ENCODE measurements at places on chromosomes 13 and 19. TPM values are rescaled to one million over a fixed set of nuclear protein-coding genes. Genes with fewer than 3 reads are reported as not detected.

Gene SOHLH2
- total RNA-seq, result 0.47 TPM

Gene KCNK6
- 3.4 TPM for total RNA-seq

Gene CACNA1A
- total RNA-seq, result 0.24 TPM

- no peaks in the 10 kb centered on the region for H3K27me3 ChIP-seq
- H3K36me3 ChIP-seq, result no peaks in the 10 kb centered on the region
Measured at GRCh38 chr13:93280688-93281087, 54.1 kb downstream of the GPC6 start.

DNA sequence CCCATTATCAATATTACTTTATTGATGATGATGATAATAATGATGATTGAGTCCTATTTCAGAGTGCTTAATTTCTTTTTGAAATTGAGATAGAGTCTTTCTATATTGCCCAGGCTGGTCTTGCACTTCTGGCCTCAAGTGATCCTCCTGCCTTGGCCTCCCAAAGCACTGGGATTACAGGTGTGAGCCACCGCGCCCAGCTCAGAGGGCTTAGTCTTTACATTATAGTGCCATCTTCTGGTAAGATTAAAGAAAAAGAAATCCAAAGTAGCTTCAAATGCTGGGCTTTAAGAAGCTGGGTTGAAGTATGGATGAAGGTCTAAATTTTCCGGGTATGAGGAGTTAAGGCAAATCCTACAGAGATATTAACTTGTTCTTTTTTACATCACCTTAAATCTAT, 3.4 kb upstream of the ZNF333 start:
- H3K4me3 ChIP-seq, result no peak overlapping the region
- no peak overlapping the region for H3K27ac ChIP-seq
- H3K27me3 ChIP-seq, result no peaks in the 10 kb centered on the region
- no peaks in the 10 kb centered on the region for H3K36me3 ChIP-seq

Gene ITGBL1
- total RNA-seq, result 0.38 TPM

DNA sequence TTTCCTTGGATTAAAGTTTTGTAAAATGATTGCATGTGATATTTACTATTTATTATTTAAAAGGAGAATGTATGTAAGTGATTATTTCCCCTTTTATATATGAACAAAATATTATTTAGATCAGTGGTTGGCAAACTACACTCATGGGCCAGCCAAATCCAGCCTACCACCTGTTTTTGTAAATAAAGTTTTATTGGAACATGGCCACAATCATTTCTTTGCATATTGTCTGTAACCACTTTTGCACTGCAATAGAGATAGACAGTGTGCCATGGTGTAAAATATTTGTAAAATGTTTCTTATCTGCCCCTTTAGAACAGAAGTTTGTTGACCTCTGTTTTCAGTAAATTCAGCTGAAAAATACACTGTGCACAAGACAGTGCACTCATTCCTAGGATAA, 426.4 kb downstream of the MYO16 start:
- no peaks in the 10 kb centered on the region for H3K27me3 ChIP-seq
- DNase-seq, result no peak
- H3K36me3 ChIP-seq, result no peaks in the 10 kb centered on the region

Gene SIGLEC8
- total RNA-seq, result 2.1 TPM

DNA sequence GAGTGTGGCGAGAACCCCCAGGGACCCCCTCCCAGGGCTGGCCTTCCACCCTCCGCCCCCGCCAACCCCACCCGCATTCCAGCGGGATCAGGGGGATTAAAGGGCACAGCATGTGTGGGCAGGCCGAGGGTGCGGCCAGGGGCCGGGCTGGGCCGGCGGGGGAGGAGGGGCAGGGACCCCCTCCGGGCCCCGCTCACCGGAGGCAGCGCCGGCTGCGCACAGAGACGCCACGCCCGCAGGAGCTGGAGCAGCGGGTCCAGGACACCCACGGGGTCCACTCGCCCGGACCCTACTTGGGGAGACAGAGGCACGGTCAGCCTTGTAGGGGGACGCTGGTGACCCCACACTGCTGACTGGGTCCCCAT, 2.4 kb downstream of the ADAMTSL5 start:
- peaks cover 14% of the 10 kb centered on the region for H3K4me1 ChIP-seq
- H3K27me3 ChIP-seq, result peaks cover 53% of the 10 kb centered on the region
- H3K27ac ChIP-seq, result no peak overlapping the region
